ENCODE measurements at places on chromosomes 3 and 15.

- DNase-seq, result no peak
Measured at GRCh38 chr3:112339134-112339533, 6.2 kb downstream of the CD200 start.

GRCh38 chr15:63856711-63857460 is 23.1 kb upstream of the HERC1 start:
- peak; percentile 61 for DNase-seq

GRCh38 chr3:104939196-104939595 is 427.5 kb upstream of the ALCAM start:
- no peak for DNase-seq

DNA sequence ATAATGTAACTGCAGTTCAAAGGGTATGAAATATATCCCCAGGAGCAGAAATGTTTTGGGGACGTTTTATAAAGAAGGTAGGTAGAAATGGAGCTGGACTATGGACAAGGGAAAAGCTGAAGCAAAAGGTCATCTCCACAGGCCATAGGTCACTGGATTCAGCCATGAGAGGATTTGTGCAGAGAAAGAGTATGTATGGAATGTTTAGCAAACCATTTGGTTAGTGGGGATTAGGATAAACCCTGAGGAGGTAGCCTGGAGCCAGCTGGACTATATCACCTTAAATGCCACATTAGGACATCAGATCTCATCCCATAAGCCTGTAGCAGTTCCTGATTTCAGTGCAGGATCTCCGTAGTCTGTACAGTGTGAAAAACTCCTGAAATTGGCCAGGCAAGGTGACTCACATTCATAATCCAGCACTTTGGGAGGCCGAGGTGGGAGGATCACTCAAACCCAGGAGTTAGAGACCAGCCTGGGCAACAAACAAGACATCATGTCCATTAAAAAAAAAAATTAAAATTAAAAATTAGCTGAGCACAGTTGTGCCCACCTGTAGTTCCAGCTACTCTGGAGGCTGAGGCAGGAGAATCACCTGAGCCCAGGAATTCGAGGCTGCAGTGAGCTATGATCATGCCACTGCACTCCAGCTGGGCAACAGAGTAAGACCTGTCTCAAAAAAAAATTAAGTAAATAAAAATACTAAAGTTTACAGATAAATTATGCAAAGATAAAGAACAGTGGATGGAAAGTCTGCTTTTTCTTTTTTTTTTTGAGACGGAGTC is 4.7 kb downstream of the IP6K1 start:
- DNase-seq, result no peak

DNA sequence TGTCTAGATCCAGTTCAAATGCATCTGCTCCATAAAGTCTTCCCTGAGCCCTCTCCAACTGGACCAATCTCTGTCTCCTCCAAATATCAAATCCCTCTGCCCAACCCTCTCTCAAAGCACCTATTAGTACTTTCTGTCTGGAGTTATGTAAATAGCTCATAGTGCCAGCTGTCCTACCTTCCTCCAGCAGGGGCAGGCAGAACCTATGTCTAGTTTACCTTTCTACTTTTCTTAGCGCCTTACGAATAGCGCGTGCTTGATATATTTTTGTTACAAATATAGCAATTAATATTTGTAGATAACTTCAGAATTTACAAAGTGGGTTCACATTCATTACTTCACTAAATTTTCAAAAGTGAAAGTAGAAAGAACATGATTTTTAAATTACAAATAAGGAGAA is 14.0 kb upstream of the CCDC80 start:
- DNase-seq, result no peak

DNA sequence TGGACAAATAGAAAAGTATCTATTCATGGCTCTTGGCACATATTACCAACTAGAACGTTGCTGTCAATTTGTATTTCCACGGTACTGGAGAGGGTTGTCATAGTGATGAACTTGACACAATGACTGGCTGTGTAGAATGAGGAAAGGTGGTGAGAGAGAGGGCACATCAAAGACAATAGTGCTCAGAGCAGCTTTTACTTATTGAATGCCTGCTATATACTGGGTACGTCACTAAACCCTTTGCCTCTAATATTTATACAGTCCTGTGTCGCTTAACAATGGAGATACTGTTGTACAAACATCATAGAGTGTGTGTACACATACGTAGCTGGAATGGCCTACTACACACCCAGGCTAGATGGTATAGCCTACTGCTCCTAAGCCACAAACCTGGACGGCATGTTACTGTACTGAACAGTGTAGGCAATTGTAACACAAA is 8.3 kb downstream of the TMPRSS7 start:
- no peak for DNase-seq

GRCh38 chr3:119243712-119244111 is 3.0 kb upstream of the B4GALT4 start:
- no peak for DNase-seq

DNA sequence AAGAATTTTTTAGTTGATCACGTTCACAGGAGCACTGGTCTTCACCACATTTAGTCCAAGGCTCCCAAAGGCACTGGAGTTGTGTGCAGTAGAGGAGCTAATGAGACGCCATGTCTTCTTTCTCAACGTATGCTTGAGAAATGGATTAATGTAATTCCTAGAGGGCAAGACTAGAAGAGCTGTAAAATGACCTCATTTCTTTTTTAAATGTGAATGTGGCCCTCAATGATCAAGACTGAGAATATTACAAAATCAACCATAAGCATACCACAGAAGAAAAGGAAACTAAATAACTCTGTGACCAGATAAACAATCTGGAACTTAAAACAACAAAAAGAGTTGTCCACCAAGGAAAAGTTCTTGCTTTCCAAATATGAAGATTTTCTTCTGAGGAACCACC is 112.1 kb upstream of the THBS1 start:
- DNase-seq, result no peak

- DNase-seq, result no peak
Measured at GRCh38 chr3:183554377-183554776, 1.1 kb downstream of the KLHL6 start.

DNA sequence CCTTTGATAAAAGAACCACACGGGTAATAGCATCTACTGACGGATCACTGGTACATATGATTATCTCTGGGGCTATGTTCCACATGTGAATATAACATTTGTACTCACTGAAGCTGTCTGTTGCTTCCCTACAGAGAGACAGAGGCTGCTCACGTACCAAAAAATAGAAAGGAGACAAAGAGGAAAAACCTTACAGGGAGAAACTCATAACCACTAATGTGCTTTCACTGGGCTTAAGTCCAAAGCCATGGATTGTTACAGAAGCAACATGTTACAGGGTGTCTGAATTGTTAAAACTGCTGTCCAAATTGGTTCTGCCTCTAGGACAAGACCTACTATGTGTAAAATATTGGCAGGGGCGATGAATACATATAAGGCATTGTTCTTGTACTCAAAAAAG is 311.9 kb downstream of the FOXP1 start:
- DNase-seq, result no peak

DNA sequence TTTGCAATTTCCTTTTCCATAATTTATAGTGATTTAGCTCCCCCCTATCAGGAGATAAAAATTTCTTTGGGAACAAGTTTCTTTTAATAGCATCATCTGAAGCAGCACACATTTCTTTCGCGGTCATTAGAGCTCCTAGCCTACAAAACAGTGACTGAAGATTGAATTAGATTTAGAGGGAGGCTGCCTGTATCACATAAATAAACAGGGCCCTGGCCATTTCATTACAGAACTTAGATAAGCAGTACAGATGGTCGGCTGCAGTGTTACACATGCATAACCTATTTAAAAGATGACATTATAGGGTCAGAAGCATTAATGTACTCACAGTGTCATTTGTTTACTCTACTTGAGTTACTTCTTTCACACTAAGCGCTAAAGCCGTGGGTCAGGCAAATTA is 81.4 kb upstream of the SLC25A26 start:
- no peak for DNase-seq

GRCh38 chr15:64767203-64767602 is 8.2 kb downstream of the RBPMS2 start:
- DNase-seq, result no peak

DNA sequence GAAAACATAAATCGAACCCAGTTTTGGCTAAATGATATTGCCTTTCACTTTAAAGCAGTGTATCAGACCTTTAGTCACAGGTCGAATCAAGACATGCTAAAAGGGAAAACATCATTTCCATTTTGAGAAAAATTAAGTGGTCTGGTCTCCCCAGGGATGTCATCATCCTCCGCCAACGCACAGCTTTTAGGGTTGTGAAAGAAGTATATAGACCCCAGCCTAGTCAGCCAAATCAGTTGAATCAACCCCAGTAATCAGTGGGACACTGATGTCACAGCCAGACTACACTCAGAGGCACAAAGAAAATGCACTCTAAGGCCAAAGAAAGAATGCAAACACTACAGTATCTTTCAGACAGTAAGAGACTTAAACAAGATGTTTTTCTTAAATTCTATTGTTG is 187.4 kb downstream of the ZIC4 start:
- DNase-seq, result no peak
